Ecto neural progenitor cell (in vitro differentiated cells): ENCODE measurements at places on chromosomes 2 and 18.

- no peak for DNase-seq
Measured at GRCh38 chr2:126698376-126698775, 42.4 kb downstream of the GYPC start.

DNA sequence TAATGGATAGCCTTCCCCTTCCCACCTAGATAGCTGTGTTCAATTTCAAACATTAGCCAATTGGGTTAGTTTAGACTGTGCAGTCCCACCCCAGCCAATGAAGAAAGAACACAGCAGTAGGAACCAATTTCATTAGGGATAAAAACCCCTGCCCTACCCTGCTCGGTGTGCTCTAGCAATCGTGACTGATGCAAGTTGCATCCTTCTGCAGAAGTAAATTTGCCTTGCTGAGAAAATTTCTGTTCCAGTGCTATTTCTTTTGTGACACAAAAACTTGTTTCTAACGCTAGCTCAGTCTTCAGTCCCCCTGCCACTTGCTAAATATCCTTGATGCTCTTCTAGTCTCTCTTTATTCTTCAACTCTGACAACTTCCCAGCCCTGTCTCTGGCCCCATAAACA lies 15.2 kb upstream of the SAP130 start:
- no peak for DNase-seq

DNA sequence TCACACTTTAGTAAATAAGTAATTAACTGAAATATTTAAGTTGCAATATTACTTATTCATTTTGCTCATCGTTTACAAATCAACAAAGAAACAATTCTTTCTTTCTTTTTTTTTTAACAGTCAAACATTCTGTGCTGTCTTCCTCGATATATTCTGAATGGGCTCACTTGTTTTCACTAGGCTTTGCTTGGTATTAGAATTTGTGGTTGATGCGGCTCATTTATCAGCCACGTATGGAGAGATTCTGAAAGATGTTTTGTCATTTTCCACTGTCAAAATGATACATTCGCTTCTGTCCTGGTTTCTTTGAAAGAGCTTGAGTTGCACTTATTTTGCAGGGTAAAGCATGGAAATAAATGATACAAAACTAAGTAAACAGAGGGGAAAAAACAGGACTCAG lies 323.7 kb downstream of the LRRTM1 start:
- no peak for DNase-seq

- DNase-seq, result no peak
Measured at GRCh38 chr2:181858600-181858999, 32.9 kb upstream of the ITPRID2 start.

GRCh38 chr2:11343368-11343649 lies 1.1 kb downstream of the ROCK2 start:
- no peak for DNase-seq

DNA sequence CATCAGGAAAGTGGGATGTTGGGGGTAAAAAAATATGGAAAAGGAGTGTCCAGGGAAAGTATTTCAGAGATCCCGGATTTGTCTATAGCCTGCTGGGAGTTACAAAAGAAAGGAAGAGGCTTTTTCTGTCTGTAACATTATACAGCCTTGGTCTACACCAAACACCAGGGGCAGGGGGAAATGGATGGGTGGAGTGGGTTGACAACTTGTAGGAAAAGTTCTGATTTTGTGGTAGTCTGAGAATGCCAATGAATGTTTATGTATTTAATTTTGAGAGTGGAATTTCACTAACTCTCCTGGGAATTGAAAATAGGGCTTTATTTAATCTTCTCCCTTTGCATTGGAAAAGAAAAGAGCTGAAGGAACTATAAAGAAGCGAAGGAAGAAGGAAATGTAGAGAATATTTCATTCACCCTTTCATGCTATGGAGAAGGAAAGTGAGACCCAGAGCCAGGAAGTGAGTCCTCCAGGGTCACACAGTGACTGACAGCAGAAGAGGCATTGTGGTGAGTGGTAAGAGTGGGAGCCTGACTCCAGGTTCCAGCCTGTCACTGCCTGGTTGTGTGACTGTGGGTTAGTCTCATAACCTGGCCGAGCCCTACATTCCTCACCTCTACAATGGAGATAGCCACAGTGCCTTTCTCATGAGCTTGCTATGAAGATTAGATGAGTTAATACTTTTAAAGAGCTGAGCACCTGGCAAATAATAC lies 346.3 kb upstream of the TNP1 start:
- no peak for DNase-seq

- no peak for DNase-seq
Measured at GRCh38 chr2:99988599-99988998, 153.8 kb downstream of the AFF3 start.

DNA sequence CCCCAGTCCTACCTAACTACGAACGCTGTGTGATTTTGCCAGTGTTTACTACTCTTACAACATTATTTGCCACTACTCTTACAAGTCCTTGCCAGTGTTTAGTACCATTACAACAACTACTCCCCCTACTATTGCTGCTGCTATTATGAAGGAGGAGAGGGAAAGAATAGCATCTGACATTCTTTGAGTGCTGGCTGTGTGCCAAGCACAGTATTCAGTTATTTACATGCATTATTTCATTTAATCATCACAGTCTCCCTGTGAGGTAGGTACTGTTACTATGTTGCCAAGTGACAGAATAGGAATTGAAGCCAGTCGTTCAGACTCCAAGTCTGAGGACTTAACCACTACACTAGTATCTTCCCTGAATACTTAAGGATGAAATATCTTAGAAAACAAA lies 185.9 kb upstream of the FOSL2 start:
- no peak for DNase-seq

DNA sequence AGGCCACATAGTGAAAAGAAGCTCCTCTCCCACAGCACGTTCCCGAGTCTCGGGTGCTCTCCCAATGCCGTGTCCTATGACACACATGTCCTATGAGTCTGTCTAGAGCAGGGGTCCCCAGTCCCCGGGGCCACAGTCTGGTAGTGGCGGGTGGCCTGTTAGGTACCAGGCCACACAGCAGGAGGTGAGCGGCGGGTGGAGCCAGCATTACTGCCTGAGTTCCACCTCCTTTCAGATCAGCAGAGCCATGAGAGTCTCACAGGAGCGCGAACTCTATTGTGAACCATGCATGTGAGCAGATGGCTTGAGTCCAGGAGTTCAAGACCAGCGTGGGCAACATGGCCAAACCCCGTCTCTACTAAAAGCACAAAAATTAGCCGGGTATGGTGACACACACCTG lies 112.6 kb downstream of the ZBTB7C start:
- DNase-seq, result peak; percentile 31

DNA sequence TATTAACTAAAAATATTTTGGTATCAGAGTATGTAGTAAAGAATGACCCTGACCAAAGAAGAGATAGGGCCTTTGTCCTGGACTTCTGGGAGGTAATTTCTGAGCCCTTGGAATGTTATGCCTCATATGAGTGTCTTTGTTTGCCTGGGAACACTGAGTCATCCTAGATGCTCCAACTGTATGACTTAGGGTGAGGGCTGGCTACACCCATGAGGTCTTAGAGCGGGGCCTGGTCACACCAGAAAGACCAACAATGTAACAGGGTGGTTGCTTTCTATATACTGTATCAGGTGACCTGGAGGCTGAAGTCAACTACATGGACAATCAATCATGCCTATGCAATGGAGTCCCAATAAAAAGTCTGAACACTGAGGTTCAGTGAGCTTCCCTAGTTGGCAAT lies 253.1 kb downstream of the MBD2 start:
- no peak for DNase-seq

- DNase-seq, result no peak
Measured at GRCh38 chr2:9250498-9251153, 44.0 kb downstream of the ASAP2 start.
